ENCODE measurements at places on chromosomes 16 and 17.

DNA sequence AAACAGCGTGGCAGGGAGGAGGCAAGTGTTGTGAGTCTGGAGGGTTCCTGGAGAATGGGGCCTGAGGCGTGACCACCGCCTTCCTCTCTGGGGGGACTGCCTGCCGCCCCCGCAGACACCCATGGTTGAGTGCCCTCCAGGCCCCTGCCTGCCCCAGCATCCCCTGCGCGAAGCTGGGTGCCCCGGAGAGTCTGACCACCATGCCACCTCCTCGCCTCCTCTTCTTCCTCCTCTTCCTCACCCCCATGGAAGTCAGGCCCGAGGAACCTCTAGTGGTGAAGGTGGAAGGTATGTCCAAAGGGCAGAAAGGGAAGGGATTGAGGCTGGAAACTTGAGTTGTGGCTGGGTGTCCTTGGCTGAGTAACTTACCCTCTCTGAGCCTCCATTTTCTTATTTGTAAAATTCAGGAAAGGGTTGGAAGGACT lies at the start of gene CD19:
CD19 (plus strand) TSS at position 171 of the 425 bp plus-strand sequence; CDS start at position 201, 30 bp downstream.
- no peak for DNase-seq

DNA sequence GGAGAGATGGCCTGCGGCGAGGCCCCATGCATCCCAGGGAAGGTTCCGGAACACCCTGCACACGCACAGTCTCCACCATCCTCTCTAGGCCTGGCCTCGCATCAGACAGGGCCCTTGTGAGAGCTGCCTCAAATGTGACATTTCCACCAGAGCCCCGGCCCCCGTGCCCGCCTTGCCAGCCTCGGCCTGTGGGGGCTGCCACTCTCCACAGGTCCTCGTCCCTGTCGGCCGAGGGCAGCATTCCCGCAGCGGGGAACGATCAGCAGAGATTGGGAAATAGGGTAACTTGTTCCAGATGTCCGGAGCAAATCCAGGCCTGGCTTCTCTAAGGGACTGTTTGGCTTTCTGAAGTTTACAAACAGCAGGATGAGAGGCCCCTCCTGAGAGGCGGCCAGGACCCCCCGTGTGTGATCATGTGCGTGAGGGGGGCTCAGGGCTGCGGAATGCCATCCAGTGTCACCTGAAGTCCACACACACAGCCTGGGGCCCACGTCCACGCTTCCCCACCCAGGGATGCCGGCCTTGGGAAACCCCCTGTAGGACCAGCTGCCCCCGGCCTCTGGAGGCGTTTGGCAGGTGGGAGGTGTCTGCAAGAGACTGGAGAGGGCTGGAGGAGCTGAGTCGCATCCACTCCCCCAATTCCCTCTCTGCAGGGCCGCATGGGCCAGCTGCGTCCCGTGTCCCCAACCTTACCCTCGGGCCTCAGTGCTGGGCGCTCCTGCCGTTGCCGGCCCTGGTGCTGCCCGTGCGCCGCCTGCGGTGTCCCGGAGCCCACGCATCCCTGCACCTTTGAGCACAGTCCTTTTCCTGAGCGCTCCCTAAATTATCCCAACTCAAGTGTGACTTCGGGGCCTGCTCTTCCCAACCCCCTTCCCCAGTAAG lies 70.4 kb downstream of the ZDHHC7 start:
- DNase-seq, result no peak

GRCh38 chr17:73562896-73563295 lies 81.3 kb downstream of the SDK2 start:
- DNase-seq, result no peak

GRCh38 chr17:63479495-63480184 lies 2.8 kb downstream of the ACE start:
- no peak for DNase-seq

DNA sequence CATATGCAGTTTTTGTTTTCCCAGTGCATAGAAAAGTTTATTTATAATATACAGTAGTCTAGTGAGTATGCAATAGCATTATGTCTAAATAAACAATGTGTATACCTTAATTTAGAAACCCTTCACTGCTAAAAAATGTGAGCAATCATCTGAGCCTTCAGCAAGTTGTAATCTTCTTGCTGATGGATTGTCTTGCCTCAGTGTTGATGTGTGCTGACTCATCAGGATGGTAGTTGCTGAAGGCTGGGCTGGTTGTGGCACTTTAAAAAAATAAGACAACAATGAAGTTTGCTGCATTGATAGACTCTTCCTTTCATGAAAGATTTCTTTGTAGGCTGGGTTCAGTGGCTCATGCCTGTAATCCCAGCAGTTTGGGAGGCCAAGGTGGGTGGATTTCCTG lies 13.9 kb upstream of the CAPNS2 start:
- DNase-seq, result no peak

GRCh38 chr17:38881600-38882191 lies 11.8 kb downstream of the LASP1 start:
- DNase-seq, result no peak

- no peak for DNase-seq
Measured at GRCh38 chr17:29757788-29758187, 135.1 kb upstream of the CORO6 start.

Data from activated CD4-positive, alpha-beta T cell treated with anti-CD3 and anti-CD28 coated beads for 24 hours (primary cell).